Stimulated activated CD8-positive, alpha-beta memory T cell treated with anti-CD3 and anti-CD28 coated beads, Interleukin-2, amount 100 ng/mL, for 1 hour (primary cell): ENCODE measurements at places on chromosomes 6 and 20.

DNA sequence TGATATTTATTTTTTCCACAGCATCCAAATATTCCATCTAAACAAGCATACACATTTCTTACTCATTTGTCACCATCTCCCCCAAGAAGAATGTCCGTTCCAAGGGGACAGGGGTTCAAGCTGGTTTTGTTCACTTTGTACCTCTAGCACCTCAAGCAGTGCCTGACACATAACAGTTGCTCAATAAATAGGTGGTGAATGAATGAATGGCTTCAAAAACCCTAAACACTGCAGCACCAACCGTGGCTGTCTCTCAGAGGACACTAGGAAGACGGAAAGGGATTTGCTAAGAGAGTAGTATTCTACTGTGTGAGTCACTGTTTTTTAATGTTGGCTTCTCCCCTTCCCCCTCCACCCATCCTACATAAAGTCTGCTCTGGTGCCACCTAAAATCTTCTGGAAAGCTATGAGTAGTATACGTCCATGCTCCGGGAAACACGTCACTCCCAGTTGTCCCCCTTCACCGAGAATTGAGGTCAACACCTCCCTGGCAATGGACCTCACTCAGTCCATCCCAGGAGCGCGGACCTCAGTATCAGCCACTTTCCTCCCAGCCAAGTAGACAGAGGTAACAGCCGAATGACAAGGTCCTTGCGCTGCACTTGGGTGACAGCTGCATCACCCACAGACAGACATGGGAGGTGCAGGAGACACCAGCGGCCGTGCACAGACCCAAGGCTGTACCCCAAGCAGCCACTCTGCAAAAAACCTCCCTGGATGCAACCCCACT is 107.4 kb downstream of the PREX1 start:
- no peak for DNase-seq

GRCh38 chr20:11008444-11009033 is 334.7 kb upstream of the JAG1 start:
- no peak for DNase-seq

DNA sequence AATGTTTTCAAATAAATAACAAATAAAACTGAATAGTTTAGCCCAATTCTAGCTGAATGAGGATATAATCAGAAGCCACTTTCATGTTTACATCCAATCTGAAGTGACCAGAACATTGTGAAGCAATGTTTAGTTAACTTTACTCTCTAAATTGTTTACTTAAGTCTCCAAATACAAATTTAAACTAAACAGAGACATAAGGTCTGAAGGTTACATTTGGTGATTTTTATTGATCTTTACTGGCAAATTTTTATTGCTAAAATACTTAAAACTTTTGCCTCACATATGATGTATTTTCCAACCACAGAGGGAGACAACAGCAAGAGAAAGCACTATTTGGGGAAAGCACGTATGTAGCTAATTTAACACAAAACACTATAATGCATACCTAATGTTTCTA is 106.8 kb upstream of the THEMIS start:
- DNase-seq: no peak

DNA sequence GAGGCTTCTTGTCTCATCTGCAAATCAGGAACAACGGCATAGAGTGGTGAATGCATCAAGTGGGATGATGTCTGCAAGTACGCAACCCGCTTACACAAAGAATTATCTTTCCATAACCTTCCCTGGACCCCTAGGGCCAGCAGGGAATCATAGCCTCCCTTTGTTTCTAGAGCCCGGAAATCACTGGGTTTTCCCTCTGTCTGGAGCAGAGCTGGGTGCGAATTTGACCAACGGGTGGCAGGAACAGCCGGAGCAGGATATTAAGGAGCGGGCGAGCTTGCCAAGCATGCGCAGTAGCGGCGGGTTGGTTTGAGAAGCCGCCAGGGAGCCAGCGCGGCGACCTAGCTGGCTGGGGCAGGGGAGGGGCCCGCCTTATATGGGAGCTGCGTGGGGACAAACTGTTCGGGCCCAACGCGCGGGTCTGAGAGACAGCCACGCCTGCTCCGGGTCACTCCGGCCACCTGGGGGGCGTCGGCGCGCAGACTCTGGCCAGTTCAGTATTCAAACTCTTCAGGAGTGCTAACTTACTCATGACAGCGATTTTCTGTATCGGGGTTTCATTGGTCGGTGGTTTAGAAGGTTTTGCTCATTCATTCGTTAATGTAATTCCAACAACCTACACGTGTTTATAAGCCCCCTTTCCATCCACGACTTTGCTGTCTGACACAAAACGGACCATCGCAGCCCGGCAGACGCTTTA is 1.6 kb upstream of the KIF16B start:
- DNase-seq: peak; percentile 48

GRCh38 chr6:124604719-124605118 is 357.5 kb upstream of the RNF217 start:
- no peak for DNase-seq

DNA sequence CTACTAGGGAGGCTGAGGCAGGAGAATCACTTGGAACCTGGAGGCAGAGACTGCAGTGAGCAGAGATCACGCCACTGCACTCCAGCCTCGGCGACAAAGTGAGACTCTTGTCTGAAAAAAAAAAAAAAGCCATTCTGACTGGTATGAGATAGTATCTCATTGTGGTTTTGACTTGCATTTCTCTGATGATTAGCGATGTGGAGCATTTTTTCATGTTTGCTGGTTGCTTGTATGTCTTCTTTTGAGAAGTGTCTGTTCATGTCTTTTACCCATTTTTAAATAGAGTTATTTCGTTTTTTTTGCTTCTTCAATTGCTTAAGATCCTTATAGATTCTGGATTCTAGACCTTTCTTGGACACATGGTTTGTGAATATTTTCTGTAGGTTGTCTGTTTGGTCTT is 103.5 kb upstream of the SIM1 start:
- no peak for DNase-seq
